ENCODE measurements at places on chromosomes 16 and 17.

DNA sequence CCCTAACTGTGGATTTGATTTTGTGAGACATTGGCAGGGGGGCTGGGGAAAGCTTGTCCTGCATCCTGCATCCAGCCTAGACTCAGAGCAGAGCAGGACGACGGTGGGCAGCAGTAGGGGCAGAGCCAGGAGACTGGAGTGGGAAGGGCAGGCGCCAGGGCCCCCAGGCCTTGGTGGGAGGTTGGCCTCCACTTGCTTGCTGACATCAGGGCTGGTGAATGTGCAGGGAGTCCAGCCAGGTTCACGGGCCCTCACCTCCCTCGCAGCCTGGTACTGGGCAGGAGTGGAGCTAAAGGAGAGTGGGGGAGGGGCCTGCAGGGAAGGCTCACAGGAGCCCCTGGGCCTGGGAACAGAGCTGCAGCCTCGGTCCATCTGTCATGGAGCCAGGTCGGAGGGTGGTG is 2.2 kb upstream of the SMTNL2 start:
- no peak for DNase-seq

DNA sequence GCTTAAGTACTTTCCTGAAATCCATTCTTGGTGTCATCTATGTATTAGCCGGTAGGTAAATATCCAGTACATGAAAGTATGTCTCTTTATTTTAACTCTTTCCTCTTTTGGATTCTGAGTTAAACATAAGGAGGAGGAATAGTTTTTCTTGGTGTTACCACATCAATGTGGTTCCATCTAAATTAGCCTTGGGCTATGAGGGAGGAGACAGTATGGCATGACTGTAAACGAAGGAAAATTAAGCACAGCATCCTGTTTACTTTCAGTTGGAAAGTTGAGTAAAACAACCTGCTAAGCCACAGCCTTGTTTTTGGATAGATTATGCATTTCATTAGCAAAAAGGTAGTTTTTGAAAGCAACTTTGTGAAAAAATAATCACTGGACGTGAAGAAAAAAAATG is 693.0 kb upstream of the SOX9 start:
- no peak for DNase-seq

DNA sequence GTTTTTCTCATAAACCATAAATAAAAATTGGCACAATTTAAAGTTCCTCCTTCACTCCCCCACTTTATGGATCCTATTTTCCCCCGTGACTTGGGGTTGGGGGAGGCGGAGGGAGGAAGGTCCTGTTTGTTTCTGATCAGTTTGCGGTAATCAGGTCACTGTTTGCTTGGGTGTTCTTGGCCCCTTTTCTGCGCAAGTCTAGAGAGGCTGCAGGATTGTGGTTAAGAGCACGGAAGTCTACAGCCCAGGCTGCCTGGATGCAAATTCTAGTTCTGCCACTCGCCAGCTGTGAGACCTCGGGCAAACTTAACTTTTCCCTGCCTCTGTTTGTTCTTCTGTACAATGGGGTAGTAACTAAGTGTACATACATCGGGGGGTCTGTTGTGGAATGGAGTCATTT is 12.1 kb downstream of the ATP2C2 start:
- peak; percentile 80 for DNase-seq

GRCh38 chr17:3529817-3530741 is 27.5 kb downstream of the TRPV3 start:
- no peak for DNase-seq

DNA sequence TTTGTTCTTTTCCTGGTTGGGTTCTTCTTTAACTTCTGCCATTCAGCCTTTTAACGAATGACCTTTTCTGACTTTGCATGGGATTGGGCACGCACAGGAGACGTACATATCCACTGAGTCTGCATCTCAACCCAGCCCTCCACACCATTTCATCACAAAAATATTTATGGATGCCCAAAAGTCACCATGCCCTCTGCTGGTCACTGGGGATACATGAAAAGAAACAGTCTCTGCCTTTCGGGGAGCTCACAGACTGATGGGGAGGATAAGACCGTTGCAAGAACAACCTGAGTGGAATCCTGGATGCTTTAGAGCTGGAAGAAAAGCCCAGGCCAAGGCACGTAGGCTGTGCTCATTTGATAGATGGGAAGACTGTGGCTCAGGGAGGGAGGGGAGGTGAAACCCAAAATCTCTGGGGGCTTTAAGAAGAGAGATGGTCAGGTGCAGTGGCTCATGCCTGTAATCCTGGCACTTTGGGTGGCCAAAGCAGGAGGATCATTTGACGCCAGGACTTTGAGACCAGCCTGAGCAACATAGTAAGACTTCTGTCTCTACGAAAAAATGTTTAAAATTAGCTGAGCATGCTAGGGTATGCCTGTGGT is 7.9 kb upstream of the MT2A start:
- DNase-seq, result peak; percentile 69
